Fibroblast of skin of back (primary cell): ENCODE measurements at places on chromosomes 3 and 15.

DNA sequence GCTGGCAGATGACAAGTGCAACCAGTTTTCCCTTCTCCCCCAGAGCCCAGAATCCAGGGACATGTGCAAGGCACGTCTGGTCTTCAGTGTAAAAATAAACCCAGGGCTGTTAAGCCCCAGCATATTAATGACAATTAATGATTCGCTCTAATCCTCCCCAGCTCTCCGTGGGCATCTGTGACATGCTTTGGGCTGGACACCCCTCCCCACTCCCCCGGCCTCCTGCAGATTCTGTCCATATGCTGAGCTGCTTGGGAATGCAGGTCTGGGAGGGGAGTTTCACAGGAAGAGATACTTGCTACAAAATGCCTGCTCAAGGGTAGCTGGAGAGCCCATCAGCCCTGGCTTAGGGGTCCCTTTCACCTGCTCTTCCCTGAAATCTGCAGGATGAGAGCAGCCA lies 43.0 kb upstream of the NTRK3 start:
- no peak for DNase-seq

DNA sequence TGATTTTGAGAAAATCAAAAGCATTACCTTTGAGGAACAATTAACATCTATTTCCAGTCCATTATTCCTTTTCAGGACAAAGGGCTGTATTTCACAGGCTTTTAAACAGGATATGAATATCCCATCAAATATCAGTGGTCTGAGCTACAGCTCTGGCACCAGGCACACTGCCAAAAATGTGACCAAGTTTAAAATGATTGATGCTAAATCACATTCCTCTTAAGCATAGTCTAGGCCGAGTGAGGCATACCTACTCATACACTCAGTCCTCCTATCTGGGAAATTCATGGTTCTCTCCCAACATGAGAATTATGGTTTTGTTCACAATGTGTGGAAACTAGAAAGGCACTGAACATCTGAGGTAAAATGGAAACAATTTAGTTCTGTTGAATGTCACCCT lies 683.5 kb downstream of the TUSC7 start:
- peak; percentile 65 for DNase-seq

DNA sequence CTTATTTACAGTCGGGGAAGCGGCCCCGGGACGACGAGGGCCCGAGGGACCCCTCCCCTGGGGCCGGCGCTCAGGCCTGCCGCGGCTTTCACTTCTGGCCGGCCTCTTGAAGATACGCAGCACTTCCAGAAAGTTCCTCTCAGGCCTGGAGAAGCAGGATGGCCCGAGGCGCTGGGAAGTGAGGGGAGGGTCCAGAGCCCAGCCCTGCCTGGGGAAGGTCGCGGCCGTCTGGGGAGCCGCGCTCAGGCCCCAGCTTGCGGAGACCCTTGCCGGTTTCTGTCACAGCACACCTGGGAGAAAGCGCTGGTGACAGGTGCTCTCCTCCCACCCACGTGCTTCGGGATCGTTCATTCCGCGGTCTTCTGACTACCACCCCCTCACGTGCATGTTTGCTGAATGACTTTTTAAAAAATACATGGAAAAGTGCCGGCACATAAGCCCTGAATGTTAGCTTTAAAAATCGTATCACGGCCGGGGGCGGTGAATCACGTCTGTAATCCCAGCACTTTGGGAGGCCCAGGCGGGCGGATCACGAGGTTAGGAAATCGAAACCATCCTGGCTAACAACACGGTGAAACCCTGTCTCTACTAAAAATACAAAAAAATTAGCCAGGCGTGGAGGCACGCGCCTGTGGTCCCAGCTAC lies 727 bp upstream of the TM2D3 start:
- peak; percentile 61 for DNase-seq

DNA sequence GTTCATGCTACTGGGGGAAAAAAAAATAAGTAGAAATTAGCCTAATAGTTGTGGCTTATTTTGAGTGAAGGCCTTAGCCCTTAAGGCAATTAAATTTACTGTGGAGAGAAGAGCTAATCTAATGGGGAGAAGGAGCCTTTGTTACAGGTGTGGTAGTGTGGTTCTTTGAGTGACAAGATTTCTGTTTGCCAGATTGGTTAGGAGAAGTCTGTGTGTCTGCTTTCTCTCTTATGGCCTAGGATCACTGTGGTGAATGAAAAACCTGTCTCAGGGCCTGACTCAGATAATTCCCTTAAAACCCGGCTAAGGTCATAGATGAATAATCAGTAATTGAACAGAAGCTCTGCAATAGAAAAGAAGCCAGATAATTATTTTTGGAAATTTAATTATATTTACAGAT lies 27.0 kb downstream of the OPA1 start:
- DNase-seq, result no peak

DNA sequence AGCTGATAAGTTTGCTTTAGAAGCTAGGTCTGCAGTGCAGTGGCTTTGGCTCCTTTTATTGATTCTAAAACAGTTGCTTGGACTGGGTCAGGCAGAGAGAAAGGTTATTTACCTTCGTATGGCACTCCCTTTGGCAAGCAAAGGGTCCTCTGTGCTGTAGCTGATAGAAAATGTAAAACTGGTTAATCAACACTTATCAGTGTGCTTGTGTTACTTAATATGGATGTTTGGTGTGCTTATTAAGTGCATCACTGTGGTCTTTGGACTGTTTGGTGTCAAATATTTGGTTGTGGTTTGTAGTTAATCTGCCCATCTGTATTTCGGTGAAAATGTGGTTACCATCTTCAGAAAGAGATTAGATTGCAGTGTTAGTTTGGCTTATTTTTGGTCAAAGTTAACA lies 16.0 kb downstream of the UBE2E2 start:
- DNase-seq, result no peak

GRCh38 chr15:66269326-66270090 lies 16.0 kb upstream of the MEGF11 start:
- peak; percentile 70 for DNase-seq

DNA sequence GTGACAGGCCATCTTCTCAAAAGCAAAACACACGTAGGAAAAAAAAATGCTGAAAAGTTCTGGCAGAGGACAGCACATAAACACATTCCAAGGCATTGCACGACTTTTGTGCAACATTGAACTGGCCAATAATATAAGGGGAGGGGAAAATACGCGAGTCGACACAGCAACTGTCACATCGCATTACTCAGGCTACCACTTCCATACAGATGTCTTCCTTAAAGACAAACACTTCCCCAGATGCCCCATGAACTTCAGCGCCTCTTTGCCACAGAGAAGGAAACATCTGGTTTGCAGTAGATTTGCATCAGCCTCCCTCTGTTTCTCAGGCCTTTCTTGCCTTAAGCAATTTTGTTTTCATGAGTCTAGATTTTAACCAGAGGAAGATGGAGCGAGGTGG lies 144.4 kb upstream of the IGF1R start:
- peak; percentile 69 for DNase-seq

DNA sequence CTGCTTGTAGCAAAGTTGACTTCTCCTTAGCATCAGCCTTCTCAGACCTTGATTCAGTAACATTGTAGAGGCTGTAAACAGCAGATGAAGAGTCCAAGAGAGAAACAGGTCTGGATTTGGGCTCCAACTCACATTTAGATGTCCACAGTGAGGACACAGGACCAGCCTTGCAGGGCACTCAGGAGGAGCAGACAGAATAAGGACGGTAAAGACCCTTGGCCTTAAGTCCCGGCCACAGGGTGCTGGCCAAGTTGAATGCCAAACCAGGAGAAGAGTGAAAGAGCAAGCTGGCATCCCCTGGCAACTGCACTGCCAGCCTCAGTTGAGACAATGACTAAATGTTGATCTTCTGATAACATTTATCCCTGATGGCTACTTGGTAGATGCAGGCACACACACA lies 136.3 kb downstream of the LRRK1 start:
- no peak for DNase-seq

DNA sequence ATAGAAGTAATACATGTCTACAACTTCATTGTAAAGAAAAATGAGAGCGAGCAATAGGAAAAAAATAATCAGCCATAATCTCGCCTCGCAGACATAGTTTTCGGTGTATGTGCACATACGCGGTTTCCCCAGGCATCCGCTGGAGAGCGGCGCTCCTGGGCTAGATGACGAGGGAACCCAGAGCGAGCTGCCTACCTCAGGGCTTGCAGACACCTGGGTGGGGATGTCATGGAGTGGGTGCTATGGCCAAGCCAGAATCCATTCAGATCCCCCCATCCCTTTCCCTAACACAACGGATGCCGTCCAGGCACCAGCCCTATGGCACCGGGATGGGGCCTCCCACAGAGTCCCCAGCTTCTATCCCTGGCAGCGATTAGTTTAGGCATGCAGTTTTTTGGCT lies 4.5 kb upstream of the CFAP100 start:
- no peak for DNase-seq

DNA sequence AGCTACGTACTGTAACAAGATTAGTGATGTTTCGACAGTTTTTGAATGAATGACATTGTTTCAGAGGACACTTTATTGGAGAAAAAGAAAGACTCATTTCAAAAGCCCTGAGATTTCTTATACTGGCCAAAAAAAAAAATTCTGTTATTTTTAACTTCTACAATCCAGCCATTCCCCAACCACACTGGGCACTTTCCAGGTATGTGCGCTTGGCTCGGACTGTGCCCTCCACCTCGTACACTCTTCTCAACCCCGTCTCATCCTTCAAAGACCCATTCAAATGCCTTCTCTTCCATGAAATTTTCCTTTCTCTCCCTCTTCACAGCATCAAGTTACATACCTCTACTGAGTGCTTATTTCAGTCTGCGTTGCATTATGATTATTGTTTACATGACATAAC lies 328.5 kb upstream of the SOX2 start:
- no peak for DNase-seq

DNA sequence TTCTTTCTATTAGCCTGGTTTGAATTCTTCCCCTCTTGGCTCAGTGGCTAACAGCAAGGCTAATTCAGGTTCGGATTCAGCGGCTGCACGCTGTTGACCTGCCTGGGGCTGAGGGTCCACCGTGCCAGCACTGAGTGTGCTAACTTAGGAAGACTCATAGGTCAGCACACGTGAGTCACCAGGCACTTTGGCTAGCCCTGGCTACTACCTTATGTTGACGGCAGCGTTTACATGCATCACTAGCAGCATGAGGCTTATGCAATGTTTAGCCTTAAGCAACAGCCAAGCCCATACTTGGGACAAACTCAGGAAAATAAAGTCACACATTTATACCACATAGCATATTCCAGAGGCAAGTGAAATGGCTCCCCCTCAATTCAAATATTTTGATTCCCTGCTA lies 137.7 kb downstream of the RAB11A start:
- DNase-seq, result no peak

GRCh38 chr15:47398594-47398993 lies 318.7 kb upstream of the SEMA6D start:
- DNase-seq, result no peak

- DNase-seq, result no peak
These were observed 17.2 kb downstream of the CASR start for GRCh38 chr3:122200661-122201060.

GRCh38 chr3:66001626-66002025 lies 37.1 kb downstream of the MAGI1 start:
- no peak for DNase-seq

- DNase-seq, result no peak
These were observed 222.1 kb downstream of the THSD4 start for GRCh38 chr15:71337197-71337845.

DNA sequence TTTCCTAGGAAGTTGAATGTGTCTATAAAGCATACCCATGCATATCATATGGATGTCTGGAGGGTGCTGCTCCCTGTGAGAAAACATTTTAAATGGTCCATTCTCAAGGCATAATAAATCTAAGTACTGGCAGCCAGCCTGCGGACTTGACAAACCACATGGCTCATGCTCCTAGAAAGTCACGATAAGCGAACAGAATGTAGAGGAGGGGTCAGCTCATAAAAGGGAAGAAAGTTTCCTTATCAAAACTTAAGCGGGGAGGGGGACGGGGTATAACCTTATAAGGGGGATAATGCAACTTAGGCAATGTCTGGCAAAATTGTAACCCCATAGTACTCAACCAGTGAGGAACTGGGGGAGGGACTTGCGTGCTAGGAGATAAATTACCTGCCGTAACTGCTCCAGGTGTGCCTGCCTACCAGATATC lies 159.8 kb upstream of the LMCD1 start:
- DNase-seq, result peak; percentile 48

- no peak for DNase-seq
These were observed 252.1 kb upstream of the MDFIC2 start for GRCh38 chr3:70564552-70564951.

GRCh38 chr3:72214066-72214951 lies 429.4 kb upstream of the PROK2 start:
- DNase-seq, result no peak

- DNase-seq, result no peak
These were observed 99.4 kb downstream of the IQSEC1 start for GRCh38 chr3:12973827-12974226.

- no peak for DNase-seq
These were observed 11.0 kb downstream of the COLQ start for GRCh38 chr3:15510493-15510892.

DNA sequence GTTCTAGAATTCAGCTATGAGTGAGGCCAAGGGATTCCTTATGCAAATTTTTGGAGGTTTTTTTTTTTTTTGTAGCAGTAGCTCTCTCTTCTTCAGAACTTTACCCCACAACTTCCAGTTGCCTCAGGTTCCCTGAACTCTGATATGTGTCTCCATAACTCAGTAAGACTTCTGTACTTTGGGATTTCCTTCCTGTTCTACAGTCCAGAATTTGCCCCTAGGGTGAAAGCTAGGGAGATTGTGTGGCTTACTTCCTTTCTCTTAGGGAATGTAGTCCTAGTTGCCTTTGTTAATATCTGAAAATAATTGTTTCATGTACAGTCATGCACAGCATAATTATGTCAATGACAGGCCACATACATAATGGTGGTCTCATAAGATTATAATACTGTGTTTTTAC lies 30.8 kb downstream of the LRRC28 start:
- DNase-seq, result no peak

DNA sequence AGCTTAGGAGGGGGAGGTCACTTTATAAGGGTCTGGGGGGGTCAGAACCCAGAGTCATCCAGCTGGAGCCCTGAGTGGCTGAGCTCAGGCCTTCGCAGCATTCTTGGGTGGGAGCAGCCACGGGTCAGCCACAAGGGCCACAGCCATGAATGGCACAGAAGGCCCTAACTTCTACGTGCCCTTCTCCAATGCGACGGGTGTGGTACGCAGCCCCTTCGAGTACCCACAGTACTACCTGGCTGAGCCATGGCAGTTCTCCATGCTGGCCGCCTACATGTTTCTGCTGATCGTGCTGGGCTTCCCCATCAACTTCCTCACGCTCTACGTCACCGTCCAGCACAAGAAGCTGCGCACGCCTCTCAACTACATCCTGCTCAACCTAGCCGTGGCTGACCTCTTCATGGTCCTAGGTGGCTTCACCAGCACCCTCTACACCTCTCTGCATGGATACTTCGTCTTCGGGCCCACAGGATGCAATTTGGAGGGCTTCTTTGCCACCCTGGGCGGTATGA lies at the start of gene RHO:
Gene RHO, plus strand, starts transcription at position 51 of the 512 bp plus-strand sequence. Its CDS starts 95 bp downstream, at position 146.
- no peak for DNase-seq

GRCh38 chr15:71115567-71116351 lies 488 bp downstream of the THSD4 start:
- DNase-seq, result peak; percentile 58

DNA sequence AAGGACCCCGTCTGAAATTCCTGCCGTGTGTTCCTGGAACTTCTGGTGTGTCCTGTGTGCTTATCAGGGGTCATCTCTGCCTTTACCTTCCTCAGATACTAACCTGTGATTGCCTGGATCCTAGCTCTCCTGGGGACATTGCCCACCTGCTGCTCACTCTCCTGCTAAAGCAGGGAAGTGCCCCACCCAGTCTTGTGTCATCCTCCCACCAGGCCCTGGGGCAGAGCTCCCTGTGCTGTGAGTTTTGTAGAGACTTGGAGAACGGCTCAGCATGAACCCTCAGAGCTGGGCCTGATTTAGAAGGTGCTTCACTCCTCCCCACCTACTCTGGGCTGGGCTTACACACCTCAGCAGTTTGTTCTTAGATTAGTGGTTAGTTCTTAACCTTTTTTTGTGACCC lies 3.8 kb upstream of the TMEM44 start:
- DNase-seq, result no peak
